Mesothelial cell of epicardium (in vitro differentiated cells): ENCODE measurements at places on chromosomes 2 and 18. TPM values are rescaled to one million over a fixed set of nuclear protein-coding genes. Genes with fewer than 3 reads are reported as not detected.

Gene MAPK4
- total RNA-seq = 6.1 to 6.3 TPM (median 6.1 TPM) in 3 replicates

Gene RNMT
- 51.6 to 55.3 TPM (median 52.5 TPM) in 3 replicates for total RNA-seq

GRCh38 chr2:168742258-168742932, 60.0 kb upstream of the NOSTRIN start:
- no peak for DNase-seq

DNA sequence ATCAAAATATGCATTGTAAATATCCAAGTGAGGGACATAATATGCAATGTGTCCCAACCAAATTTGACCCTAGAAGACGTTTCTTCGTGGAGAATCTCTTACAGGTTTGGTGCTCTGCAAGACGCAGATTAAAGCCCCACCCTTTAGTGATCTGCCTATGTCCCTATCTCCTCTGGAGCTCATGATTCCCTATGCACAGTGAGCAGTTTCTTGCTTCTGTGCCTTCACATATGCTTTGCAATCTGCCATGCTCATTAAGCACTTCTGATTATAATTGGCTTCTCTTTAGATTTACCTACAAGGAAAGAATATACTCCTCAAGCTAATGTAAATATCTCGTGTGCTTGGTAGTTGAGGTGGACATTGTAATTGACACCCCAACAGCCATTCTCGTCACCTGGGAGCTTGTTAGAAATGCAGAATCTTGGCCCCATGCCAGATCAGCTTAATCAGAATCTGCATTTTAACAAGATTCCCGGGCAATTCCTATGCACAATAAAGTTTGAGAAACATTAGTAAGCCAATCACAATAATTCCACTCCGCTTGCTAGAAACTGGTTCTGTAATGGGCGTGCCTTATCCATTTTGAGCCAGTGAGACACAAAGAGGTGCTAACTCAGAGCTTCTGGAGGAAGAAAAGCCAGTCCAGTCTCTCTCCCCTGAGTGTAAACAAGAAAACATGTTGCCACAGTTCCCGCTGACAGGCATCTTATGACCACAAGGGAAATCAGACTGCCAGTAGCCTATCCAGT, 2.8 kb upstream of the PUM2 start:
- DNase-seq = no peak

DNA sequence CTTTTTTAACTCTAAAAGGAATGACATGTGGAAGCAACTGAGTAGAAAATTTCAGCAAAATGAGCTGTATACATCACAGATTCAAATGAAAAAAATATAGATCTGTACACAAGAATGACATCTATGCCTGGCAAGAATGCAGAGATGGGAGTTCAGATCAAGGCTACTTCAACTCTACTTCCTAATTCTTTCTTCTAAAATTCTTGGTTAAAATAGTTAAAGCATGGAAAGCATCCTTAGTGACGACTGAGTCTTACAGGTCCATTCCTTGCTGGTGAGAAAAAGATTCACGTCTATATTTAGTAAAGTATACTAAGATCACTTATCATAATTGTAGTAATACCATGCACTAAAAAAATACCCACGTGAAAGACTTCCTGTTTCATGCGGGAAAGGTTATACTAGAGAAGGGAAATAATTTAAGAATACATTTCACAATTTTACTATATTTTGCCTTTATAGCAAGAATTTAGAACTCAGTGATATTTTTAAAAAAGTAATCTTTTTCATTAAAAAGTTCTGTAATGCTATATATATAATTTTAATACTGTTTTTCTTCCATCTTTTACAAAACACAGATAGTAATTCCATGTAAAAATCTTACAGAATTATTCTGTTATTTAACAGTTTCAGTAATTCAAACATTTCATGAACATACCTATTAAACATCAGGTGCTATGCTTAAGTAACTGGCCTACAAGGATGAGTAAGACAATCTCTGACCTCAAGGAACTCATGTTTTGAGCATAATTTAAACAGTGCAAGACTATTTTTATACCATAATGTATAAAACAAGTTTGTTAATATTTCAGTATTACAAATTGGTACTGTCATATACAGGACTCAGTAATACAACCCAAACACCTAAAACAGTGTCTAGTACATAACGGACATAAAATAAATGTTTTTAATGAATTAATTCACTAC, 159.6 kb downstream of the BAZ2B start:
- no peak for DNase-seq

Gene UGT1A3
- total RNA-seq = not detected in 3 replicates

Gene CTAGE1
- 0.07 to 0.13 TPM (median 0.11 TPM) in 3 replicates for total RNA-seq

DNA sequence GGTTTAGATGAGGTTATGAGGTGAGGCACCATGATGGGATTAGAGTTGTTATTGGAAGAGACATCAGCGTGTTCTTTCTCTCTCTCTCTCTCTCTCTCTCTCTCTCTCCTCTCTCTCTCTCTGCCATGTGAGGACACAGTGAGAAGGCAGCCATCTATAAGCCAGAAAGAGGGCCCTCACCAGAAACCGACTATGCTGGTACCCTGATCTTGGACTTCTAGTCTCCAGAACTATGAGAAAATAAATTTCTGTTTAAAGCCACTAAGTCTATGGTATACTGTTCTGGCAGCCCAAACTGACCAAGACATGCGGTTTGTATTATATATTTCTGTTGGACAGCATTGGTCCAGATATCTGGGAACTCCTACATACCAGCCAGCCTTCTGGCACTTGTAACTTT, 3.5 kb upstream of the LIPG start:
- no peak for DNase-seq

DNA sequence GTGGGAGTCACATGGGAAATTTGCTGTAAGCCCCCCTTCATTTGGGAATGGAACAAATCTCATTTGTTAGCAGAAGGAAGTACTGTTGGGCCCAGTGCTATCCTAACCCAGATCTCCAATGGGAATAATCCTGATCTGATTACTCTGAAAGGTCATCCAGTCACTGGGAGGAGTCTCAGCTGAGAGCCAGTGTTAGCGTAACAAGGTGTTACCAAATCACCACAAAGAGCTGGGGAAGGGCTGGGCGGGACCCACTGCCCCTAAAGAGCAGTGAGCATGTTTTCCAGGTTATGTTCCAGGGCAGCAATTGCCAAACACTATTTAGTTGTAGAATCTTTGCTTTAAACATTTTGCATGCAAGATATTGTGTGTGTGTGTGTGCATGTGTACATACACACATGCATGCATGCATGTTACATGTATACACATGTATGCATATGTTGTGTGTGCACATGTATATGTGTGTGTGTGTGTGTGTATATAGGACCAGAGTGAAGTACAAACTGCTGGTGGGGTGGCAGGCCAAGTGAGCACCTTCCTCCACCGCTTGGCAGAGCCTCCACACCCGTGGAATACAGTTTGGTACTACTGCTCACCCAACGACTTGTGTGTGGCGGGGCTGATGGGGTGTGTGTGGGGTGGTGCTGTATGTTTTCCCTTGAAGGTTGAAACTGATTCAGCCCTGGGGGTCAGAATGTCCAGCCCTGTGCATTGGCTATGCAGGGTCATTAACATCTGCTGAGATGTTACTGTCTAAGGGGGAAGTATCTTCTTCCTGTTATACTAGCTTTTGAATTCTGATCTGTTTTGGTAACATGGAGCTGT, 15.2 kb downstream of the INPP5D start:
- DNase-seq = no peak

DNA sequence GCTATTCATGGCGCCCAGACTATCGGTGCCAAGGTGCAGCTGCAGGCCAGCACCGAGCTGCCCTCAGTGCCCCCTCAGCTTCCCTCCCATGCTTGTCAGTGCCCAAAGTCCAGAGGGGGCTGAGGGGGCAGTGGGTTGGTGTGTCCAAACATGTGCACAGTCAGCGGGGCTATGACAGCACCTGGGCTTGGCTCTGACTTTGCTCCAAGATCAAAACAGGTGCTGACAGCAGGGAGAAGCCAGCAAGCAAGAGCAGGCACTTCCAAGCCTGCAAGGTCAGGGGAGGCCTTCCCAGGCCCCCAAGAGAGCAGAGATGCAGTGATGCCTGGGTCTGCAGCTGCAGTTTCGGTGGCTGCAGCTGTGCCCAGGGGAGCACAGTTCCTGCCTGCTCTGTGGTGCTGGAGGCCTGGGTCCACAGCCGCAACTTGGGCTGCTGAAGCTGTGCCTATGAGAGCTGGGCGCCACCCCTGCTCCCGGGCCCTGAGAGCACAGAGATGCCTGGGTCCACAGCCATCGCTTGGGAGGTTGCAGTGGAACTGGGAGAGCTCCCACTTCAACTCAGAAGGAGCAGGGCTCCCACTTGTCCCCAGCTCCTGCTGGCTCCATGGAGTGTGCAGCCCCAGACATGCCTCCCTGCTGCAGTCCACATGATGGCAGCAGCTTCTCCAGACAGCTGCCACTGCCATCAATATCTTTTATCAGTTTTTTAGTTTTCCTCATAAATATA, 775.3 kb upstream of the POU3F3 start:
- DNase-seq = no peak

Gene GRHL1
- total RNA-seq = 8.2 to 10.4 TPM (median 9.7 TPM) in 3 replicates

- no peak for DNase-seq
These were observed 271.4 kb downstream of the GALNT13 start for GRCh38 chr2:154143105-154143504.

Gene RALB
- 25.1 to 25.9 TPM (median 25.3 TPM) in 3 replicates for total RNA-seq

Gene PSMA8
- total RNA-seq = 0.22 TPM in 1 of 3 replicates, not detected in the others

- DNase-seq = no peak
These were observed 865.5 kb downstream of the DSC3 start for GRCh38 chr18:30177056-30177455.

GRCh38 chr2:72137498-72138010, 10.1 kb downstream of the CYP26B1 start:
- peak; percentile 82 for DNase-seq

GRCh38 chr2:23280401-23280800, 104.6 kb upstream of the KLHL29 start:
- no peak for DNase-seq

- DNase-seq = no peak
These were observed 2.2 kb downstream of the NXPH2 start for GRCh38 chr2:138777996-138778395.

DNA sequence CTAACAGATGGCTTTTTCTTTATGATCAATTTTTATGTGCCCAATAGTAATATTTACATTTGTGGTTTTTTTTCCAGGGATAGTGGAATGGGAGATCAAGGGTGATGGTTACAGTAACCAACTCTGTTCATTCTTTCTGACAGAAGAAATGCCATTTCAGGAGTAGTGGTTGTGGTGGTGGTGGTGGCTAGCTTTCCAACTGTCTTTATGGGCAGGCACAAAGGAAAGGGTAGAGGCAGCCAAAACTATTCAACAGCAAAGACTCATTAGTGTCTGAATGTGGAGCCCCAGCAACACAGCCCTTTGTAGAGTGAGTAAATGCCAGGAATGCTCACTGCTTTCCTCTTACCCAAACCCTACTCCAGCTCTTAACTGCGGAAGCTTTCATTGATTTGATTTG, 227.7 kb downstream of the RND3 start:
- no peak for DNase-seq

GRCh38 chr2:158903711-158904405, 64.6 kb upstream of the TANC1 start:
- no peak for DNase-seq

- no peak for DNase-seq
These were observed 95.1 kb downstream of the SPTBN1 start for GRCh38 chr2:54551123-54551756.

DNA sequence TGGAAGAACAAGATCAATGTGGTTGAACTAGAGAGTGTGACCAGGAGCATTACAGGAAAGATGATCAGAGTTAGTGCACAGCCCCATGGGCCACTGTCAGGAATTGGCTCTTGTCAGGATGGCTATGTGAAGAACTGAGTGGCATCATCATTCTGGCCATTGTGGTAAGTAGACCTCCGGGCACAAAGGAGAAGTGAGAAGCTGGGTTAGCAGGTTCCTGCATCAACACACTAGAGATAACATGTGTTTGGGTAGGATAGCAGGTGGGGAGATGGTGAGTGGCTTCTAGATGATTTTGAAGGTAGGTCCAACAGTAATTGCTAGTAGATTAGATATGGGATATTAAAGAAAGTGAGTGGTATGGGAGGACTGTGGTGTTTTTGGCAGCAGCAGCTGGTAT, 408.2 kb downstream of the TSN start:
- no peak for DNase-seq

- DNase-seq = no peak
These were observed 965.0 kb downstream of the DCDC2C start for GRCh38 chr2:4668381-4668780.

DNA sequence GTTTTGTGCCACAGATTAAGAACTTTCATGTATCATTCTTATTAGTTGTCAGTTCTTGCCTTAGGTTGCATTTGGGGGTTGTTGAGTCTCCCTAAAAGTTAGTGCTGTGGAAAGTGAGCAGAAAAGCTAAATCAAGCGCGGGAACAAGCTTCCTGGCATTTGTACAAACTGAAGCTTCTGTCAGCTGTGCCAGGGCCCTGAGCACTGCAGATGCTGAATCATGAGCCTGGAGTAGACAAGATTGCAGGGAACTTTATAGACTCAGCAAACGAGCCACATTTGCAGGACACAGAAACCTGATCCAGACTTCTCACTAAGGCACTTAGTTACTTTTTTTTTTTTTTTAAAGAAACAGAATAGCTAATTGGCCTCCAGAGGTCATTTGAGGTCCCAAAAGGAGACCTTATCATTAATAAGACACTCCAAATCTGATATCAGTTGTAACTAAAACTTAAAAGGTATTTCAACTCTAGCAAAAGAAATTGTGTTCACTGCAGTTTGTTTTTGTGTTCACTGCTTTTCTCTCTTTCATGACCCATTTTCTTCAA, 88.7 kb downstream of the ADAM23 start:
- DNase-seq = no peak

Gene FAP
- total RNA-seq = 47.1 to 59.6 TPM (median 50.5 TPM) in 3 replicates

DNA sequence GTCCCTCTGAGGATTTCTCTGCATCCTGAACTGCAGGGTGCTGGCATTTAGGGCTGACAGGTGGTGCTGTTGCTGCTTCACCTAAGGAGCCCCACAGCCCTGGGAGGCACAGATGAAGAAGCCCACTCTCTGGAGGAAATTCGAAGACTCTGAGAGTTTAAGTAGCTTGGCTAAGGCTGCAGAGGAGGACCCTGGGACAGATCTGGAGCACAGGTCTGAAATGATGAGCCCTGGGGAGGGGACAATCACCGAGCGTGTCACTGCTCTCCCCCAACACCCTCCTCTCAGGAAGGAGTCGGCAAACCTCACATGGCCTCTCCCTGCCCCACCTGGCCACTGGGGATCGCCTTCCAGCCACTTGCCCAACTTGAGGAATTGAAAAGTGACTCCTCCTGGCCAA, 18.6 kb downstream of the CYP27C1 start:
- no peak for DNase-seq

DNA sequence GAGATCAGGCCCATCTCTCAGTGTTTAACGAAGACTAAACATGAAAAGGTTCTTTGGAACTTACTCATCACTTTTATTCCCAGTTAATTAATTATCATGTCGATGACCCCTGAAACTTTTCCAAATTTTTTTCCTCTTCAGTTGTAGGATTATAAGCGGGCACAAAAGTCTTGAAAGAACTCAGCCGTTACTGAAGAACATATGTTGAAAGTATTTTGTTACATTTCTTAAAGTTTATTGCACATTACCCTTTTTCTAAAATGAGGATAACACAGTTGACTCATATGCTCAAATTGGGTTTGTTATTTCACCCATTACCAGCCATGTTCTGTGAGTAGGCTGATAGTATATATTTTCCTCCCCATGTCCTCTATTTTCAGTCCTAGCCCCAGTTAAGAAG, 75.9 kb upstream of the COL3A1 start:
- no peak for DNase-seq

Gene SCN9A
- total RNA-seq = 1.5 to 2.5 TPM (median 1.7 TPM) in 3 replicates

Gene BMP10
- total RNA-seq = 0.13 TPM in 1 of 3 replicates, not detected in the others

Gene MBD1
- total RNA-seq = 87.2 to 93.0 TPM (median 88.2 TPM) in 3 replicates

Gene QPCT
- total RNA-seq = 0.16 to 0.45 TPM (median 0.36 TPM) in 3 replicates

Gene CRYGD
- total RNA-seq = not detected in 3 replicates

- no peak for DNase-seq
These were observed 107.6 kb downstream of the BIRC6 start for GRCh38 chr2:32464431-32464830.

GRCh38 chr18:10121028-10121427, 207.2 kb downstream of the VAPA start:
- DNase-seq = no peak
